ENCODE measurements at places on chromosomes 2 and 18.

- no peak for DNase-seq
These were observed 32.2 kb downstream of the ZAP70 start for GRCh38 chr2:97745474-97746174.

DNA sequence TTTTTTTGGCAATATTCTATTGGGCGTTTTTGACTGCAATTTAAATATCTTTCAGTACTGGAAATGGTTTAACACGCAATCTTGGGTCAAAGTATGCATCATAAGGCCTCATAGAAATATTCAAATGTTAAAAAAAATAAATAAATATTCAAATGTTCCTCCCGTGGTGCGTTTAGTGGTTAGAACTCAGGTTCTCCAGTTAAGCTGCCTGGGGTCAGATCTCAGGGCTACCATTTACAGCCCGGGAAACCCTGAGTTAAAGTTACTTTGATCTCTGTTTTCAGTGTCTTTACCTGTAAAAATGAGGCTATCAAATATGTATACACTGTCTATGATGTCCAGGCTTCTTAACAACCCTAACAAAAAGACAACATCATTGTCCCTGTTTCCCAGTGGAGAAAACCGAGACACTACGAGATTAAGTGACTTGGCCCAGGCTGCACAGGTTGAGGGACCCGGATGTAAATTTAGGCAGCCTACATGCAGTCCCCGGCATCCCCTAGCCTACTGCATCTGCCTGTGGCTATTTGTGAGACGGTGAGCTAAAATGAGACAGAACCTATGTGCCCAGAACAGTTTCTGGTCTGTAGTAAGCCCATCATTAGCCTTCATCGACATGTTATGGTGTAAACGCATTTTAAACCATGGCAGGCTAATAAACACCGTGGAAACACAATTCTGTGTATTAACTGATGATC, 1.7 kb downstream of the FHL2 start:
- no peak for DNase-seq

DNA sequence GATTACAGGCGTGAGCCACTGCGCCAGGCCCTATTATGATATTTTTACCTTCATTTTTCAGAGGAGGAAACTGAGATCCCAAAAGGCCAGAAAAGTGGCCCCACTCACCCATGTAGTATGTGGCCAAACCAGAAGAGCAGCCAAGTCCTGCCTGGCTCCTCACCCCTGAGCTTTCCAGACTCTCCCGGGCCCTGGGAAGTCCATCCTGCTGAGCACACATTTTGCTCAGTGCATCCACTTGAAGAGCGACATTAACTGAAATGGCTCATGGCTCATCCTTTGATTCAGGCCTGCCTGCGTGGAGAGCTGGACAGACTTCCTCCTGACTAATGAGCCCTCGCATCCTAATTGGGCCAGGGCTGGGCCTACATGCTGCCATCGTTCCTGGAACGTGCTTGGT, 9.5 kb upstream of the NGEF start:
- no peak for DNase-seq

- no peak for DNase-seq
These were observed 58.8 kb downstream of the DGKD start for GRCh38 chr2:233413046-233413445.

GRCh38 chr2:225458431-225459117, 59.1 kb downstream of the NYAP2 start:
- no peak for DNase-seq

DNA sequence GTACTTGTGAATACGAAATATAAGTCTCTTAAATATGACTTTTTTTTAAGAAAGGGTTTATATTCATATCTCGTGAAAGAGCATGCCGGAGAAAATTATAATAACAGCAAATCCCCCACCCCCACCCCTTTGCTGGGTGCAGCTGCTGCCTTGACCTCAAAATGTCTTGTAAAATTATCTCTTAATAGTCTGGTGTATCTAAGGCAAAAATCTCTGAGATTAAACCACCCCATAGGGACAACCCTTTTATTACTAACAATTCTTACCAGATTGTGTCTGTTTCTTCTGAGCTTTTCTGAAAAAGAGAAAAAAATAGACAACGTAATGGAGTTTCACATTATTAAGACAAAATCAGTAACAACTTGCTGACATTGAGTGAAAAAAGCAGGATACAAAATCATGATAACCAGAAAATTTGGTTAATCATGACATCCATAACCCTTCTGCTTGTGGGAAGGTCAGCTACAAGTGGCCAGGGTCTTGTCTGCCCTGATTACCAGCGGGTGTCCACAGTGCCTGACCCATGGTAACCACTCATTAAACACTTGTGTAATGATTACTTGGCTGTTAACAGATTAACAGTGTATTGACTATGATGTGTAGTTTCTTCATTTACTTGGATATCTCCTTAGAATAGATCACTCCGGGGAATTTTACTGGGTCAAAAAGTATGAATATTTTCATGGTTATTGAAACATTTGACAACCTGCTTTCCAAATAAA, 1.5 kb downstream of the STRADB start:
- DNase-seq = no peak

DNA sequence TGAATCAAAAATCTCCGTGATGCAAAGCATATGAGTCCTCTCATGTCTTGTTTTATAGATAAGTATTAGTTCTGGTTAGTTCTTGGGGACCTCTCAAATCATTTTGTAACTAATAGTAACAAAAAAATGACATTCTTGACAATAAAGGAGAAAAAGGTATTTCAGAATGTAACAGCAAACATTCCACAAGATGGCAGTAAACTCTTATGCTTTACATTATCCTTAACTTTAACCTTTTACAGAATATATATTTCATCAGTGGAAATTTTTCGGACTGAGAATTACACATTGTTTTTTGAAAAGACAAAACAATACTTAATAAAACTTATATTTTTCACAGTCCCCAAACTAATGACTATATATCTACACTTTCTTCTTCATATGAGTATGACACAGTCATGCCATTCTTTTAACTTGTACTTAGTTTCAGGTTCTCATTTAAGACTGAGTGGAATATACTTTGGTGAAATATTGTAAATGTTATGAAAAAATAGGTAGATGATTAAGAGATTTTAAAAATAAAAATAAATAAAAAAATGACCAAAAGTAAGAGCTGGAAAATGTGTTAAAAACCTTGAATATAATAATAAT, 142.9 kb upstream of the NXPH2 start:
- no peak for DNase-seq

GRCh38 chr2:190759749-190760213, 110.9 kb downstream of the NAB1 start:
- no peak for DNase-seq

DNA sequence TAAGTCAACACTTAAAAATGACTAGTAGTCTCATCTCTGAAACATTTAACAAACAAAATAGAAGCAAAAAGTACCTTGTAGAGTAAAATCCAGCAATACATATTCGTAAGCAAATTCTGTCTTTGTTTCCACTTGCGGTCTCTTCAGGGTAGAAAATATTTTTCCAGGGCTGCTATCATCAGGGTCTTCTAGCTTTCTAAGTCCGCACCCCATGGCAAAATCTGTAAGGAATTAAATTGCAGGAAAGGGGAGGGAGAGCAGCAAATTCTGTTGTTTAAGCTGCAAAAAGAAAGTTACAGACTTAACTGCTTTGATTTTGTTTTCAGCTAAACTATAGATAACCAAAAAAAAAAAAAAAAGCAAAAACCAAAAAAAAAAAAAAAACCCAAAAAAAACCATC, at the start of gene RFTN2:
TSS of gene RFTN2 (minus strand) at position 342 of the 400 bp plus-strand sequence. CDS start at position 213, 129 bp downstream.
- DNase-seq = no peak

DNA sequence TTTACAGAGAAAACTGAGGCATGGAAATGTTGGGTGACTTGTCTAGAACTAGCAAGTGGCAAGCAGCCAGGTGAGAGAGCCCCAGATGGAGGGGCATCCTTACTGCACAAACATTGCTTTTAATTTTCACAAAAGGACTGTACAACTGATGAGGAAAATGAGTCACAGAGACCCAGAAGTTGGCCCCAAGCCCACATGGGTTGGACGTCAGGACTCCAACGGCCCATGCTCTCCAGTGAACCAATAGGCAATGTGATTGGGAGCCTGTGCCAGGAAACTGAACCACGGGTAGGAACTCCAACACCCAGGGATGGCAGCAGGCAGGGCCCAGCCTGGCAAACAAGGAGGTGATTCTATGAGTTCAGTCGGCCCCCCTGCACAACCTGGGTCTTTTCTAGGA, 50.8 kb downstream of the PID1 start:
- DNase-seq = no peak

GRCh38 chr2:197254776-197255530, 55.6 kb downstream of the ANKRD44 start:
- DNase-seq = no peak

DNA sequence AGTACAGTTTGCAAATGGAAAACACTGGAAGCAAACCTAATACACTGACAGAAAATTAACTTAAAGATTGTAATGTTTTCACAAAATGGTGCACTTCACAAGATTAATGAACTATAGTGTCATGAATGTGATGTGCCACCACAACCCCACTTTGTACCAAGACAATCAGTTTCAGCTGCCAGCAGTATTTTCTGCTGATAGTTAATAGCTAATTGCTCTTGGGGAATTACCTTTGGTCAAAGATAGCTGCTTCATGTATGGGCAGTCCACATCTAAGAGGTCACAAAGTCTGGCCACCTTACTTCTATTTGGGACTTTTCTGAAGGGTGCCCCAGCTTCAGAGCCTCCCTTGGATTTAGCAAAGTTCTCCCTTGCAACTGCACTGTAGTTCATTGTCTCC, 254.0 kb downstream of the CALCRL start:
- DNase-seq = no peak

- DNase-seq = no peak
These were observed 145.0 kb downstream of the HRH4 start for GRCh38 chr18:24605444-24605843.

DNA sequence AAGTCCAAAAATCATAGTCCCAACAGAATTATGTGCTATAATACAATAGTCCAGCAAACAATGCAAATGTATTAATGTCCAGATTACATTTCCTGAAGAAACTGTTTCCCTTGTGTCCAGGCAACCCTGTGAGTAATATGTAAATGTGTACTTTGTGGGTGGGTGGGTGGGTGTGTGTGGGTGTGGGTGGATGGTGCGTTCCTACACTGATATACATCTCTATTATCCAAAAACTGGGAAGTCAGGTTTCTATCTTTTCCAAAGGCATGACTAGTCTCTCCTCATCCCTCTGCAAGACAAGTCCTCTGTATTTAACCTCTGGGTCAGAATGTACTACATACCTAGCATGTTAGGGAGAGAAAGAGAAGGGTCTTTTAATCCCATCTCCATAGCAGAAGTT, 71.6 kb downstream of the LNPK start:
- no peak for DNase-seq

DNA sequence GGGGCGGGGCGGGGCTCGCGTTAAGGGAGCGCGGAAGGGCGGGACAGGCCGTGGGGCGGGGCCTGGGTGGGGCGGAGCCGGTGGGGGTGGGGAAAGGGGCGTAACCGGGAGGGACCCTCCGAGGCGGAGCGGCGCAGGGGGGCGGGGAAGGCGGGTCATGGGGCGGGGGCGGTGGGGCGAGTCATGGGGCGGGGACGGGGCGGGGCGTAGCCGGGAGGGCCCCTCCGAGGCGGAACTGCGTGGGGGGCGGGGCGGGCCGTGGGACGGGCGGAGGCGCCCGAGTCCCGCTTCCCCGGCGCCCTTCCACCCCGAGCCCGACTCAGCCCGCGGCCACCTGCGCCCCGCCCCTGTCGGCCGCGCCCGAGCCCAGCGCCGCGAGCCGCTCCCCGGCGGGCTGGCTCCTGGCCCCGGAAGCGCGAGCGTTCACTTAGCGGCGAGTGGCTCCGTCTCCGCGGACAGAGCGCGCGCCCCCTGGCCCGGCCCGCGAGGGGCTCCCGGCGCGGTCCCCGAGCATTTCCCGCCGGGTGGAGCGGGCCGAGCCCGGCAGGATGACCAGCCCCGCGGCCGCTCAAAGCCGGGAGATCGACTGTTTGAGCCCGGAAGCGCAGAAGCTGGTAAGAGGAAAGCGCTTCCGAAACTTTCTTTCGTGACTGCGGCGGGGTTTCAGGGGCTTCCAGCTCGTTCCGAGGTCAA, 64.7 kb downstream of the LRRFIP1 start:
- DNase-seq = peak; percentile 90

DNA sequence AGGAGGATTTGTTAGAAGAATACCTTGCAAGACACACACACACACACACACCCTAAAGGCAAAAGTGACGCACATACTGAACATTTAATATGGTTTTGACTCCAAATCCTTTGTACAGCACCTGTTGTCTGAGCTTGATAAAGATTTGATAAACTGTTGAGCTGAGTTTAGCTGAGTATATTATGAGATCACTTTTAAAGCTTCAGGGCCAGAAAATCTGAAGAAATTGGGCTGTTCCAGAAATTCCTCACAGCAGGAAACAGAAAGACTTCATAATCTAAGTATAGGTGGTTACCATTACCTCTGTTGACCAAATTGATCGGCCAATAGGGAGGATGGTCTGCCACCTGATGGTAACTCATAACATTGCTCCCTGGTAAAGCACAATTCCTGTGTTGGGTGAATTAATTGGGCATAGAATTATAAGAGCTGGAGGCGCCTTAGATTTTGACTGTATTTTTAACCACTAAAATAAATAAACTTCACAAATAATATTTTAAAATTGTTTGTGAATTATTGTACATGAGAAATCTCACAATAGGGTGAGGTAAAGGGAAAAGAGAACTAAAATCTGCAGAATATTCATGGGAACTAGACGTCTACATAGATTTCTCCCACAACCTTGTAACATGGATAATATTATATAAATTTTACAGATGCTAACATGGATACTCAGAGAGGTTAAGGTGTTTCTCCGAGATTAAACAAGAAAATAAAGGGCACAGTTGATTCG, 21.8 kb upstream of the RPIA start:
- no peak for DNase-seq

- no peak for DNase-seq
These were observed 87.0 kb downstream of the LIPG start for GRCh38 chr18:49648811-49649210.

GRCh38 chr2:95074663-95075439, 46.8 kb downstream of the MRPS5 start:
- peak; percentile 43 for DNase-seq

DNA sequence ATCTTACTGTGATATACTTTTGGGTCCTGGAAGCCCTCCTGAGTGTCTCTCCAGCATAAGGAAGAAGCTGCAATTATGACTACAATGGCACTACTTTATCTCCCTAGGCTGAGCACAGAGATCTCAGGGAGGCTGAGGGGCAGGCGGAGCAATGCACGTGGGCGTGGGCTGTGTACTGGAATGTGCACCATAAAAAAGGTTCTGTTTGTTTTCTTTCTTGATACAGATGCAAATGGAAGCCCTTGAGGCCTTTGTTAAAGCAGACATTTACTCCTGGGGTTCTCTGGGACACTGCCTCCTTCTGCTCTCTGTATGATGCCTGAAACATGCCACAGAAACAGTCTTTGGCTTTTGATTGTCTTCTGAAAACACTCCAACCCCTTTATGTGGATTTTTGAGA, 79.1 kb upstream of the DLX2 start:
- no peak for DNase-seq

All from activated CD4-positive, alpha-beta T cell treated with anti-CD3 and anti-CD28 coated beads for 24 hours (primary cell).